Esophagus mucosa (tissue), 1 donor: ENCODE measurements at places on chromosomes 5 and 9. TPM values are rescaled to one million over a fixed set of nuclear protein-coding genes. Genes with fewer than 3 reads are reported as not detected.
A peak's percentile ranks its signal among the peaks of the same experiment; 100 is the strongest.

DMRTA1 gene
- total RNA-seq = 1.8 TPM

FAT2 gene
- 82.5 TPM for total RNA-seq

C5orf22 gene
- total RNA-seq = 14.7 TPM

RAPGEF1 gene
- 21.0 TPM for total RNA-seq

KDM4C gene
- 19.2 TPM for total RNA-seq

GIN1 gene
- 4.3 TPM for total RNA-seq

RASA1 gene
- total RNA-seq = 18.4 TPM

SLC36A3 gene
- not detected for total RNA-seq

ZER1 gene
- 23.2 TPM for total RNA-seq

- ATAC-seq = no peak
Observed at GRCh38 chr9:80030801-80031200, 459.0 kb downstream of the TLE4 start.

- ATAC-seq = peak; percentile 29
Observed at GRCh38 chr5:157479166-157479565, 19.2 kb downstream of the NIPAL4 start.

DNA sequence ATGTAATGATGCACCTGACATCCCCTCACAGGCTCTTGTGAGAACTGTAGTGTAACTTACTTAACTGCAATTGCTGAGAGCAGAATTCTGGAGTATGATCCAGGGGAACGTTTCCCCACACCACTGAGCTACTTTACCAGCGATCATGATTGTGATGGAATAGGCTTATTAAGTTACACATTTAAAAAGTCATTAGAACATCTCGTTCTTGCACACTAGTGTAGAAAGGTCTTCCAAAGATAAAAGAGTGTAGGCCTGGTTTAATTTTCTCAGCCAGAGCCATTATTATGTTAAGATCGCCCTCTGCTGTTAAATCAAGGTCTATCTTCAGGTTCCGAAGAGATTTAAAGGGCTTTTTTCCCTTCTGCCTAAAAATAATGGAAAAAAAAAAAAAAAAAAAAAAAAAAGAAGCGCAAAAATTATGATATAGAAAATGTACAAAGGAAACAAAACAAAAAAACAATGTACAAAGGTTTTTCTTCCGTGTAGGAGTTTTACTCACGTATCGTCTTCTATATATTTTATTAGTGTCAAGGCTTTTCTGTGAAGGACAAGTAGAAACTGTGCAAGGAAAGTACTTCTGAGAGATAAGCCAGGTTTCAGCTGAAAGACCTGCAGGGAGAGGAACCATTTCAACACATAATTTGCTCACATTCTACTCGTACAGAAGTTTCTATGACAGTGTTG, 18.6 kb upstream of the MOB3B start:
- peak; percentile 65 for ATAC-seq

DNA sequence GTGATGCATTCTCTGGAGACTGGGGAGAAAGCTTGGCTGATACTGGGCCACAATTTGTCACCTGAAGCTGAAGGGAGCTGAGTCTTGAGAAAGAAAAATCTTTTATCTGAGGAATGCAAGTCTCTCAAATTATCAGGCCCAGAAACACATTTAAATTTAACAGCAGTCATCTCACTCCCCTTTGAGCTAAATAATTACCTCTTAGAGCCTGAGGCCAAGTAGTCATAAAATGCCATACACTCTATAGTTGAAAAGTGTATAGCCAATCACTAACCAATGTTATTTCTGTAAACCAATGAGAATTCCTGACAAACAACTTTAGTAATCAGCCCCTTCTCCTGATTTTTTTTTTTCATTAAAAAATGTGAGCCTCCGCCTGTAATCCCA, 32.7 kb upstream of the DAPK1 start:
- no peak for ATAC-seq

- ATAC-seq = no peak
Observed at GRCh38 chr9:109411069-109411761, 86.9 kb downstream of the PTPN3 start.

- ATAC-seq = no peak
Observed at GRCh38 chr9:19754921-19755320, 33.9 kb downstream of the SLC24A2 start.

GRCh38 chr5:136006761-136007251, 22.0 kb upstream of the TGFBI start:
- ATAC-seq = peak; percentile 28

GRCh38 chr9:126591083-126591482, 22.6 kb upstream of the LMX1B start:
- no peak for ATAC-seq

- no peak for ATAC-seq
Observed at GRCh38 chr9:132531195-132531594, 51.2 kb upstream of the BARHL1 start.

GRCh38 chr9:68710111-68710471, 5.1 kb downstream of the PIP5K1B start:
- ATAC-seq = no peak

GRCh38 chr9:136316896-136317676, 10.3 kb upstream of the GPSM1 start:
- peak; percentile 43 for ATAC-seq

GRCh38 chr9:1087120-1087881, 37.1 kb downstream of the DMRT2 start:
- ATAC-seq = no peak

- ATAC-seq = peak; percentile 49
Observed at GRCh38 chr9:37760416-37761161, 7.0 kb downstream of the TRMT10B start.

- ATAC-seq = no peak
Observed at GRCh38 chr5:173391031-173391430, 62.8 kb upstream of the STC2 start.

DNA sequence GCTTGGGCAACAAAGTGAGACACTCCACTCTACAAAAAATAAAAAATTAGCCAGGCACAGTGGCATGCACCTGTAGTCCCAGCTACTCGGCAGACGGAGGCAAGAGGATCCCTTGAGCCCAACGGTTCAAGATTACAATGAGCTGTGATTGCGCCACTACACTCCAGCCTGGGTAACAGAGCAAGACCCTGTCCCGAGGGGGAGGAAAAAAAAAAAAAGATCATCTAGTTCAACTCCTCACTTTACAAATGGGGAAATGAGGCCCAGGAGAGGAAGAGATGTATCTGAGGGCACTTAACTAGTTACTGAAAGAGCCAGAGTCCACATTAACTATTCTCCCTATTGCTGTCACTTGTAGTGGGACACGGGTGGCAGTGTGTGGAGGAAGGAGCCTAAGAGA, 13.8 kb downstream of the PDCL start:
- ATAC-seq = no peak
